Thymus (tissue), 14 donors: ENCODE measurements at places on chromosomes 5 and 9. TPM values are rescaled to one million over a fixed set of nuclear protein-coding genes. Genes with fewer than 3 reads are reported as not detected.

Gene PHF24
- polyA plus RNA-seq: 0.37 TPM

- no peaks in the 10 kb centered on the region for H3K36me3 ChIP-seq
- H3K27me3 ChIP-seq: no peaks in the 10 kb centered on the region
- no peak overlapping the region for H3K4me3 ChIP-seq
These were observed 140.0 kb upstream of the RAD23B start for GRCh38 chr9:107142896-107143603.

DNA sequence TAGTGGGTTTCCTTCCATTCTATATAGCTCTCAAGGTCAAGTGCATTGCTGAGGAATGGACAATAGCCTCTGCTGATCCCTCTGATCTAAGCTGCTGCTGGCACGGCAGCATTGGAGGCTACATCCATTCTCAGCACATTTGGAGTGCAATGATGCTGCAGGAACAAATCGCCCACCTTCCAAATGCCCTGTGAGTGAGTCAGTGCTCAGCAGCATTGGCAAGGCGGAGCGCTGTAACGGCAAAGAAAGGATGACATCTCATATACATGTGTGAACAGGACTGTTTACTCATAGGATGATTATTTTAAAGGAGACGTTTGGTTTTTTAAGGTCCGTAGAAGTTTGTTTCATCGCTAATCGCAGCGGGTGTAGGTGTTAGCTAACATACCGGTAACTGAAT is 408.7 kb downstream of the ARHGEF28 start:
- H3K27ac ChIP-seq: no peak overlapping the region
- H3K4me1 ChIP-seq: no peaks in the 10 kb centered on the region
- H3K4me3 ChIP-seq: no peak overlapping the region

DNA sequence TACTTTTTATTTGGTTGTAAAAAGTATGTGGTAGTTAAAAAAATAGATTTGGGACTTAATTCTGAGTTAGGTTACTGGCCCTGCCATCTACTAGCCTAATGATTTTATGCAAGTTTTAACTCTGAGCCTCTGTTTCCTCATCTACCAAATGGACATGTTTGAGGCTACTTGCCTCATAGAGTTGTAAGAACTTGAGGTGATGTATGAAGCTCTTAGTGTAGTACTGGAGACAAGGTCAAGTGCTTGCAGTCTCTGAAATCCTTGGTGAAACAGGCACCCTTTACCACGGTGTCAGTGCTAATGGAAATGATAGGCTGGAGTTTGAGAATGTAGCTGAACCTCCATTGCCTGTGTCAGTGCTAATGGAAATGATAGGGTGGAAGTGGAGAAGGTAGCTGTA is 15.3 kb downstream of the GPR107 start:
- H3K27ac ChIP-seq: peak overlapping the region; percentile 57
- no peak overlapping the region for H3K4me3 ChIP-seq
- no peaks in the 10 kb centered on the region for H3K27me3 ChIP-seq
- H3K4me1 ChIP-seq: peaks cover 10% of the 10 kb centered on the region
- H3K36me3 ChIP-seq: peaks cover 3% of the 10 kb centered on the region

DNA sequence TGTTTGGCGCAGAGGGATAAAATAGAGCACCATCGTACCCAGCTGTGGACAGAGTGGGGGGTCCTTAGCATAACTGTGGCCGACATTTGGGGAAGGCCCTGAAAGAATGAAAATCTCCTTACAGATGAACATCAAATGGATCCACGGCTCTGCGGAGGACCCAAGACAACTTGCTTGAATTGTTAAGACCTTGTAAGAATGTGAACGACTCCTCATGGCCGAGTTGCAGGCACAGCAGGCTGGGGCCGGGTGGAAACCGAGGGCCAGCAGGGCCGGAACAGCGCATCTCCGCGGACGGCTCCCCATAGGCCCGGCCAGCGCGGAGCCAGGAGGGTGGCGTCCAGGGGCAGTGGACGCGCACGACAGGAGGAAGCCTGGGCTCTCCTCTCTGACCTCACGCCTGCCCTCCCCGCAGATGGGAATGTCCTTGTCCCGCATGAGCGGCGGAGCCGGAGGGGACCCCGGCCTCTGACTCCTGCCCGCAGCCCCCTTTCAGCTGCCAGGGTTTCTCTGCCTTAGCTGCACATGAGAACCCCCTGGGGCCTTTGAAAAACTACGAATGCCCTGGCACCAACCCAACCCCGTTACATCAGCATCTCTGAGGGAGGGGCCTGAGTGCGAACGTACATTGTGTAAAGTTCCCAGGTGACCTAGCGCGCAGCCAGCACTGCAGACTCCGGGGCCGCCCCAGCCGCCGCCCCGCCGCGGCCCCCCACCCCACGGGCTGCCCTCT is 36.2 kb upstream of the PTCH1 start:
- no peak for DNase-seq
- H3K27me3 ChIP-seq: peaks cover 54% of the 10 kb centered on the region
- no peak overlapping the region for H3K4me3 ChIP-seq
- peaks cover 3% of the 10 kb centered on the region for H3K4me1 ChIP-seq
- no peaks in the 10 kb centered on the region for H3K36me3 ChIP-seq

DNA sequence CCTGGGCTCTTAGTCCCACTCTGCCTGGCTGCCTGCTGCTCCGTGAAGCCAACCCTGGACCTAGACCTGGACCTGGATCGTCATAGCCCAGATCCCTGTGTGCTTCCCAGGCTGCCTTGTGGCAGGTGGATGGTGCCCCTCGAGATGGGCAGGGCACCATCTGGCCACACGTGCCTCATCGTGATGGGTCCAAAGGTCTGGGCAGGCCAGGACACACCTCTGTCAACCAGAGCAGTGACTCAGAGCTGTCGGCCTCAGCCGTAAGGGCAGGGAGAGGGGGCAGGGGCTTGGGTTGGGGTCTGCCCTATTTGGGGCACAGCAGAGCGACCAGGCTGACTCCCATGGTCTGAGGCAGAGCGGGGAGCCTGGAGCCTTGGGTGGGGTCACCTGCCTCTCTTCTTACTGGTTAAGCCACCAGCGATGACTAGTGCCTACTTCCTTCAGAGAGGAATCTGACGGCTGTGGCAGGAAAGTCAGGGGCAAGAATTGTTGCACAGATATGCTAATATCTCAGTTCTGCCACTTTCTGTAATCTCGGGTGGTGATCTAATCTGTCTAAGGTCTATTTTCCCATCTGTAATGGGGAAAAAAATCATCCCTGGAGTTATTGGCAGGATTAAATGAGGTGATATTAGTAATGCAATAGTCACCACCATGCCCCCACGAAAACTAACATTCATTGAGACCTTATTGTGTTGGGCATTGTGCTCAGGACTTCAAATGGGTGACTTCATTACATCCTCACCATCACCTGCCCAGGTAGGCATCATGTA is 3.2 kb upstream of the CDHR2 start:
- H3K27me3 ChIP-seq: no peaks in the 10 kb centered on the region
- no peak overlapping the region for H3K4me3 ChIP-seq
- H3K36me3 ChIP-seq: no peaks in the 10 kb centered on the region
- peaks cover 24% of the 10 kb centered on the region for H3K4me1 ChIP-seq
- H3K27ac ChIP-seq: no peak overlapping the region

GRCh38 chr5:167947306-167947705 is 344.1 kb upstream of the WWC1 start:
- no peaks in the 10 kb centered on the region for H3K36me3 ChIP-seq
- DNase-seq: no peak
- no peak overlapping the region for H3K27ac ChIP-seq
- H3K4me3 ChIP-seq: no peak overlapping the region
- H3K4me1 ChIP-seq: no peaks in the 10 kb centered on the region
- H3K27me3 ChIP-seq: no peaks in the 10 kb centered on the region

Gene IL7R
- polyA plus RNA-seq: 167 TPM

Gene C5orf52
- not detected for polyA plus RNA-seq

DNA sequence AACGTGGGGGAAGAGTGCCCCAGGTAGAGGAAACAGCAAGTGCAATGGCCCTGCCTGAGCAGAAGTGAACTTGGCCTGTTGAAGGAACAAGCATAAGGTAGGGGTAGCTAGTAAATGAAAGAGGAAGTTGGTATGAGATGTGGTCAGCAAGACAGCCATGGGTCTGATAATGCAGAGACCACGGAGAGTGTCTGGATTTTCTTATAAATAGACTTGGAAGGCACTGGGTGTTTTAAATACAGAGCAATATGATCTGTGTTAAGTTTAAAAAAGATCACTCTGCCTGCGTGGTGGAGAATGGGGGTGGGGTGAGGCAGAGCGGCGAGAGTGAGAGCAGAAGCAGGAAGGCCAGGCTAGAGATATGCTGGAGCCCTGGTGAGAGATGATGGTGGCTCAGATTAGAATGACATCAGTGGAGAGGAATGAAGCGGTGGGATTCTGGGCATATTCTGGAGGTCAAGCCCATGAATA is 4.2 kb downstream of the ADAM19 start:
- H3K4me1 ChIP-seq: peaks cover 36% of the 10 kb centered on the region
- no peak for DNase-seq
- H3K4me3 ChIP-seq: no peak overlapping the region
- H3K27me3 ChIP-seq: peaks cover 23% of the 10 kb centered on the region
- H3K36me3 ChIP-seq: no peaks in the 10 kb centered on the region
- no peak overlapping the region for H3K27ac ChIP-seq

Gene SNCAIP
- 7.4 TPM for polyA plus RNA-seq

DNA sequence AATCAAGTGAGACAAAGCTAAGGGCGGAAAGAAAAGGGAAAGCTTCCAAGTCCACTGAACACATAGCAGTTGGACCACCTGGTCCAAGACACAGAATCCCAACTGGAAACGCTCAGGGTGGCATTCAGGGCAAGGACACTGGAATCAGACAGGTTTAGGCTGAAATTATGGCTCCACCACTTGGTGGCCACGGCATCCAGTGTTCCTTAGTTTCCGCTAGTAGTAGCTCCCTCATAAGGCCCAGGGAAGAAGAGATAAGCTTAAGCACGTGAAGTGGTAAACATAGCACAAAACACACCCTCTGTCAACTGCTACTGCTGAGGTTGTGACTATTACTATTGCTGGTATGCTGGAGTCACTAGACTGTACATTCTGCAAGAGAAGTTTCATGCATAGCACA is 209.4 kb downstream of the GLIS3 start:
- H3K36me3 ChIP-seq: no peaks in the 10 kb centered on the region
- H3K4me1 ChIP-seq: no peaks in the 10 kb centered on the region
- no peaks in the 10 kb centered on the region for H3K27me3 ChIP-seq
- no peak overlapping the region for H3K4me3 ChIP-seq
- DNase-seq: no peak

Gene ADRA1B
- polyA plus RNA-seq: 0.18 TPM

DNA sequence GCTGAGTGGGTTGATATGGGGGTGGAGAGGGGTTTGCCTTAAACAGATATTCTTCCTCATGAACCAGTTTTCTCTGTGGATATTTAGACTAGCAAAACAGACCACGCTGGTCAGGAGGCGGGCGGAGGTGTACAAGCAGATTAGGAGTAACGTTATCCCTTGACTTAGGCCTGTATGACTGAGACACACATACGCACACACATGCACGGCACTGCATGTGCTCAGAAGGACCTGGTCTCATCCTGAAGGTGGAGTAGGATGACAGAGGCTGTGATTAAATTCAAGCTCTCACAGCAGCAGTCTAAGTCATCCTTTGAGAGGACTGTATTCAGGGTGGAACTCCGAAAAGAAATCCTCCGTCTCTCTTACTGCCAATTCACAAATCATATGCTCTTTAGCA is 209.7 kb downstream of the DIRAS2 start:
- no peaks in the 10 kb centered on the region for H3K36me3 ChIP-seq
- H3K27me3 ChIP-seq: peaks cover 12% of the 10 kb centered on the region
- H3K27ac ChIP-seq: no peak overlapping the region
- no peak for DNase-seq
- H3K4me3 ChIP-seq: no peak overlapping the region
- no peaks in the 10 kb centered on the region for H3K4me1 ChIP-seq

Gene PCA3
- 0.09 TPM for polyA plus RNA-seq

- H3K27ac ChIP-seq: no peak overlapping the region
- DNase-seq: no peak
- H3K27me3 ChIP-seq: no peaks in the 10 kb centered on the region
- H3K36me3 ChIP-seq: peaks cover 17% of the 10 kb centered on the region
- no peak overlapping the region for H3K4me3 ChIP-seq
- H3K4me1 ChIP-seq: no peaks in the 10 kb centered on the region
These were observed 33.7 kb downstream of the AP3B1 start for GRCh38 chr5:78260771-78261170.
